ENCODE measurements at places on chromosomes 6 and 20.

DNA sequence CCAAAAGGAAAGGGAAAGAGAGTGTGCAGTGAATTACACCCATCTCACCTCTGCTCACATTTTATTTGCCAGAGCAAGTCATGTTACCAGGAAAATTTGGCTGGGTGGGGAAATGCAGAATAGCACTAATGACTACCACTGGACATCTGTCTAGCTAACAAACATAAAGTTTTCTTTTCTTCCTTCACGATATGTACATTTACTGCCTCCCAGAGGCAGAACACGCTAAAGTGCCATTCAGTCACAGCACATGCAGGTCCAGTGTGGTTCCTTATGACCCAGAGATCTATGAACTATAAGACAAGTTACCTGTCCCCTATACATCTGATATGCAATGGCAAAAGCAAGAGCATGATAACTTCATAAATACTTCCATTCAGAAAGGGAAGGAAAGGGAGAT, 194.1 kb downstream of the OGFRL1 start:
- no peak for DNase-seq

GRCh38 chr6:101439790-101440189, 46.3 kb downstream of the GRIK2 start:
- DNase-seq = no peak

DNA sequence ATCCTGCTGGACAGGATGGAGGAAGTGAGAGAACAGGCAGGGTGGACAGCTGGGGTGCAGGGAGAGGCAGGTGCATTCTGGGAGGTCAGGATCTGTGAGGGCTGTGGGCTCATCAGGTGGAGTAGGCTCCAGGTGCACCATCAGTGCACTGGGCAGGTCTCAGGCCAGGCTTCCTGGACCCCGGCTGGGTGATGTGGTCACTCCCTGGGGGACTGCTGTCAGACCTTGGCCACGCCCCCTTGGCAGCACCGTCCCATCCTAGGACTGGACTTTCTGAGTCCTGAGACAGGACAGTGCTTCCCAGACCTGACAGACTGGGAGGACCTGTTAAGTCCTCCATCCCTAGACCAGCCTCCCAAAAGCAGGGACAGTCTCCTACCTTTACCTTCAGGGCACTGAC, 626.7 kb upstream of the DEFB115 start:
- no peak for DNase-seq

DNA sequence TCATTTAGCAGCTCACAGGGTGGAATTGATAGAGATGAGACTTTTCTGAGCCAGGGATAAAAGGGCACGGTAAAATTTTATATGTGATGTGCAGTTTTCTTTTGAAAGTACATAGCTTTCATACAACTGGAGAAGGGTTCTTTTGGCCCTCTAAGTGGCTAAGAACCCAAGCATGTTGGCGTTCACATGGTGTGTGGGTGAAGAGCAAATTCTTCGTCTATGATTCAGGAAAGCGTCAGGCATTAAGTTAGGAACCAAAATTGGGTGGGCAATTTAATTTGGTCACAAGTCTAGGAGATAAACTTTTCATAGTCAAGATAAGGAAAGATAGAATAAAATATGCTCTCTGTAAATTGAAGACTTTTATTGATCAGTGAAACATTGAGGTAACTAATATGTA, 153.9 kb downstream of the UTRN start:
- DNase-seq = no peak

DNA sequence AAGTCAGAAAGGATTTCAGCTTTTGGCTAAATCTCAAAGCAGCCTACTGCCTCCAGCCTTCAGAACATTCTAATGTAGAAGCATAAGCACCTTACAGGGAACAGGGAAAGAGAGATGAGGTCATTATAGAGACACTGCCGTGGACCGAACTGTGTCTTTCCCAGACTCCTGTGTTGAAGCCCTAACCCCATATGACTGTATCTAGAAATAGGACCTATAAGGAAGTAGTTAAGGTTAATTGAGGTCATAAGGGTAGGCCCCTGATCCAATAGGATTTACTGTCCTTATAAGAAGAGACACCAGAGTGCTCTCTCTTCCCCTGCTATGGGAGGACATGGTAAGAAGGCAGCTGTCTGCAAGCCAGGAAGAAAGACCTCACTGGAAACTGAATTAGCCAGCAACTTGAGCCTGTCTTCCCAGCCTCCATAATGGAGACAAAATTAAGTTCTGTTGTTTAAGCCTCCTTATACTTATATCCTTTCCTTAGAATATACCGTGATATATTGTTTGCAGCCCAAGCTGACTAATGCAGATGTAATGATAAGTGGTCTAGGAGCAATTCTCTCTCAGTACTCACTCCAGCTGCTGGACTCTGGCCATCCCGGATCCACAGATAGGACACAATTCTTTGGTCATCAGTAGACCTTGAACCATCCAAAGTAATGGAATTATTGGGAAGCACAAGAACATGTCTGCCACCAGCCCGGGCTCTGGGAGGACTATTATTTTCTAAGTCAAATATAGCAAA, 71.4 kb downstream of the ALDH5A1 start:
- no peak for DNase-seq

DNA sequence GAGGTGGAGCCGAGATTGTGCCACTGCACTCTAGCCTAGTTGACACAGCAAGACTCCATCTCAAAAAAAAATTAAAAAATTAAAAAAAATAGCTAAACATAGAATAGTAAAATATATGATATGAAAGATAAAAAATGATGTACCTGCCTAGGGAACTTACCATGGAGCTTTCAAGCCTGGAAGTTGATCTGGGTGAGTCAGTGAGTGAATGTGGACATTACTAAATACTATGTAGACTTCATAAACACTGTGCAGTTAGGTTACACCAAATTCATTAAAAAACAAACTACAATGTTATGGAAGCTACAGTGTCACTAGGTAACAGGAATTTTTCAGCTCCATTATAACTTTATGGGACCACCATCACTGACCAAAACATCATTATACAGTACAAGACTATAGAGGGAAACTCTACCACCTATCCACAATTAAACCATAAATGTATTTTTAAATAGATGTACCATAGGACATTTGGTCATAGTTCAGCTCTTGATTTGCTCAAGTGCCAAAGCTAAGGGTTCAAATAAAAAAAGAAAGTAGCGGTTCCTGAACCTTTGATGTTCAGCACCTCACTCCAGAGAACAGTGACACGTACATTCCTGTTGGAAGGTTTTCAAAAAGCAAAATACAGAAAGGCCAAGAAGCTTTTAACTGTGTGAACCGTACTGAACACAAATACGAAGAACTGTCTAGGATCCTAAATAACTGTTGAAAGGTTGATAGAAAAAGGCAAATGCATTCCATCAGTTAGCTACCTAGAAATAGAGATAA, 52.4 kb upstream of the SPDEF start:
- DNase-seq = no peak

- no peak for DNase-seq
Observed at GRCh38 chr20:39822667-39823066, 860.5 kb downstream of the DHX35 start.

GRCh38 chr20:2485661-2486060, 15.1 kb upstream of the SNRPB start:
- DNase-seq = no peak

- DNase-seq = no peak
Observed at GRCh38 chr6:22526736-22527135, 42.6 kb upstream of the HDGFL1 start.

GRCh38 chr6:79676785-79677736, 45.9 kb downstream of the SH3BGRL2 start:
- no peak for DNase-seq

GRCh38 chr20:22667198-22667597, 82.8 kb upstream of the FOXA2 start:
- DNase-seq = no peak

DNA sequence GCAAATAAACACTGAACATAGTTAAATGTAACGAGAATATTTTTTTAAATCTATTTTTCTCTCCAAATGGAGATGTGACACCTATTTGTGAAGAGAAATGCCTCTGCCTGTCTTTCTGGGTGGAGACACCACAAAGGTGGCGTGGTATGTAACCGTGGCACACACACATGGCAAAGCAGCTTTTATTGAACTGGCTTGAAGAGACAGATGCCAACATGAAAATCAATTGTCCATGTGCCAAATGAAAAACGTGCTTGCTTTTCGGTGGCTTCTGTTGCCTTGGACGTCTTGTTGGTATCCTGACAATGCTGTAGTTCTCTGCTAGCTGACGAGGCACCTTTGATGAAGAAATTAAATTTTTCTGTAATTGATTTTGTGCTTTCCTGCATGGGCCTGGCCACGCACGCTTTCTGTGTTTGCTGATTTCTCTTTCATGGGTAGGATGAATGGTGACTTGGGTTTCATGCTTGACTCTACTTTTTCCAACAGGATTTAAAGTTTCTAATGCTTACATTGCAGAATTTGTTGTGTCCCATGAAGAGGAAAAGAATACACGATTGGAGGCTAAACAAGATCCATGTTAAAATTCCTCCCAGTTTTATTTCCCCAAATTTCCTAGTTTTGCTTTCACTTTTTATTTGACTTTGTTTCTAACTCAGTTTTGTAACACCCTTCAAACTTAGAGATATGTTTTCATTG, 202.6 kb downstream of the TMEM242 start:
- no peak for DNase-seq

DNA sequence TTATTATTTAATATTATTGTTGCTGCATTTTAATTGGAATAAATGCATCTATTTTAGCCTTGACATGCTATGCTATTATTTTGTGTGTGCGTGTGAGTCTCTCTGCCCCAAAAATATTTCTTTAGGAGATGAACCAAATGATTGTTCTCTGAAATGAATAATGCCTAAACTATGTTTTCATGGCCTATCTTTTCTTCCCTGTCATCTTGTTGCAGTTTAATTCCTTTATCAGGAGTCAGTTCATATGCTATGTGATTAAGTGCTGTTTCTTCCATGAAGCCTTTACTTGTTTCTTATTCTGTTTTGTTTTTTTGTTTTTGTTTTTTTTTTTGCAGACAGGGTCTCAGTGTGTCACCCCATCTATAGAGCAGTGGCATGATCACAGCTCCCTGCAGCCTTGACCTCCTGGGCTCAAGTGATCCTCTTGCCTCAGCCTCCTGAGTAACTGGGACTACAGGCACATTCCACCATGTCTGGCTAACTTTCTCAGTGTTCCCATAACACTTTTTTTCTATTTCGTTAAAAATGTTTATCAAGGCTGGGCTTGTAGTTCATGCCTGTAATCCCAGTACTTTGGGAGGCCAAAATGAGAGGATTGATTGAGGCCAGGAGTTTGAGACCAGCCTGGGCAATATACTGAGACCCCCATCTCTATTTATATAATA, 25.7 kb downstream of the TPX2 start:
- DNase-seq = no peak

DNA sequence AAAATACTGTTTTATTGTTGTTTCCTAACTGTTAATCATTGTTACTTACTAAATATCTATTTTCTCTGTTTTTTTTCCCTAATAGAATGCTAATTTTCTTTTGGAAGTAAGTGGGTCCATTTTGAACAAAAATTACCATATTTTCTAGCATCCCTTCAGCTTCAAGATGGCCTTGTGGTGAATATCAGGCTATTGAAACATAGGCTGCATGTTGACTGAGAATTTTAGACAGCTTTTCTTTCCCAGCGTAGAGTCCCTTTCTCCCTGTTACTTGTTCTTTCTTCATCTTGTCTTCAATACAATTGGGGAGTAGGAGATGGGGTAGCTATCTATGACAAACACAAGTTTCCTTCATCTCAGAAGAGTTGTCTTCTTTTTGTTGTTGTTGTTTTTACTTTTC, 397.0 kb downstream of the DOK5 start:
- no peak for DNase-seq

DNA sequence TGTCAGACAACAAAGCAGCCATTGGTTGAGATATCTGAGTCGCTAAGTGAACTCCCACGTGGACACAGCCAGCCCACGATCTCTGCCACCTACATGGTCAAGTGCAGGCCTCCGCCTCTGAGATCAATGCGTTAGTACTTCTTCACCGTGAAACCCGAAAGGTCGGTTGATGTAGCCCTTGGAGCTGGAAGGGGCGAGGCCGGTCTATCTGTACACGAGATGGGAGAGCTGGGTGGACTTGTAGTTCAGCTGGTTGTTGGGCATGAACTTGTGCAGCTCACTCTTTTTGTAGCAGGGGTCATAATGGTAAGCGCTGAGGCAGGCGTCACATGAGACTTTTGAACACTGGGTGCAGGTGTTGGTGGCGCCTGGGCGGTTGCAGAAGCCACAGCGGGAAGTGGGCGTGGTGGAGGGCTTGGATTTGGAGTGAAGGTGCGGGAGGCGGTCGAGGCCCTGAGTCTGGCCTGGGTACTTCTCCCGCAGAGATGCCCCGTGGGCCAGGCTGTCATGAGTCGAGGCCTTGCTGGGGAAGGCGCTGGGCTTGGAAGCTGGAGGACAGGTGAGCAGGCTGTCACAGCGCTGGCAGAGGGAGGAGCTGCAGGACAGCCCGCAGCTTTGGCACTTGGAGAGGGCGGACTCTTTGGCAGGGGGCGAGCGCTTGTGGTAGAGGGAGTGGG, 9.8 kb downstream of the SPATA2 start:
- no peak for DNase-seq

DNA sequence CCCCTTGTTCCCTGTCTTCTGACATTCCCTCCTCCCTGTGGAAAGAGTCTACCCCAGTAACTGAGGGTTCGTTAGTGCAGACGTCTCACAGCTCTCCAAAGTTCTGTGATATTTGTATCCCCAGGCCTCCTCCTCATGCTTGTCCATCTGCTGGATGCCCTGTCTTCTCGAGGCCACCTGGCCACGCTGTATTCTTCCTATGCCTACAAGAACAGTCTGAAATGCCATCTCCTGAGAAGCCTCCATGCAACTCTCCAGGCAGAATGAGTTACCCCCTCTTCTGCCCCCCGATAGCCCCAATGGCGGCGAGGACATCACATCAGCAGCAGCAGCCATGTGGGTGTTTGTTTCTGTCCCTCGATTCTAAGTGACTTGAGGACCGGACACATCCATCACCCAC, 9.3 kb downstream of the ULBP2 start:
- DNase-seq = no peak

- no peak for DNase-seq
Observed at GRCh38 chr6:118719351-118720124, 68.1 kb upstream of the CEP85L start.

GRCh38 chr6:144931172-144932035, 646.3 kb downstream of the UTRN start:
- no peak for DNase-seq

- DNase-seq = no peak
Observed at GRCh38 chr20:37066168-37066567, 29.6 kb downstream of the RBL1 start.

- no peak for DNase-seq
Observed at GRCh38 chr6:142478117-142478516, 176.3 kb downstream of the ADGRG6 start.

DNA sequence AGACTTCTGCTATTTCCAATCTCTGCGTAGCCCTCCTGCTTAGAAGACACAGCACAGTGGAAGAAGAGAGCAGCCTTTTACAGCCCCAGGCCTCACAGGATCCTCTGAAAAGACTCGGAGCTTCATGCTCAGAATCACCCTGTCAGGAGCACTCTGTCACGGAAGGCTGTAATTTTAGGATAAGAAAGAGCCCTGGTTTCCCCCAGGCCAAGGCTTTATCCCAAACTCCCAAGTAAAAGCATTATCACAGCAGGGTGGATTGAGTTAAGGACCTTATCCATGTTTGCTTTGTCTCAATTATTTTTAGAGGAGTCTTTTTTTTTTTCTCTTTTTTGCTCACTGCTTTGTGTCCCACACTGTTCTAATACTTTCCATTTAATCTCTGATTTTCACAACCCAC, 39.2 kb downstream of the ANKS1A start:
- DNase-seq = no peak
